ENCODE measurements at places on chromosomes 2 and 18.

DNA sequence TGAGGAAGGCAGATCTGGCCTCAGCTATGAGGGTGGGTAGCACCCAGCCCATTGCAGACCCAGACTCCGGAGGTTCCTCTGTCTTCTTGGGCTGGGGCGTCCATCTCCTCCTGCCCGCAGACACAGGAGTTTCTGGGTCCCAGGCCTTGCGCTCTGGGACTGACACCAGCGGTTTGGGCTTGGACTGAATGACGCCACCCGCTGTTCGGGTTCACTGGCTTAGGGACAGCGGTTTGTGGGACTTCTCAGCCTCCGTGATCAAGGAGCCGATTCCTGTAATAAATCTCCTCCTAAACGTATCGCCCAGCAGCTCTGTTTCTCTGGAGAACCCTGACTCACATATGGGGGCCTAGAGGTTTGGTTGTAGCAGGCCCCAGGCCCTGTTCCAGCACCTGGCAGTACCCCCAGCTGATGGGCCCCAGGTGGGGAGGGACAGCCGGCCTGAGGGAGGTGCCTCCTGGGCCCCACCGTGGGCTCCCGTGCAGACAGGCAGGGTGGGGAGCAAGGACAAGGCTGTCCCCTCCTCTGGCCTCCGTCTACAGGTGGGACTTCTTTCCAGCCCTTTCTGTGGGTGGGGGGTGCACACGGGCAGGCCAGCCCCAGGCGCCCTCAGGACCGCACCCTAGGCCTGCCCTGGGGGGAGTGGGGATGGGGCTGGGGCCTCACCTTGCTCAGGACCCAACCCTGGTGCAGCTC, 4.5 kb upstream of the AQP12A start:
- DNase-seq = no peak

DNA sequence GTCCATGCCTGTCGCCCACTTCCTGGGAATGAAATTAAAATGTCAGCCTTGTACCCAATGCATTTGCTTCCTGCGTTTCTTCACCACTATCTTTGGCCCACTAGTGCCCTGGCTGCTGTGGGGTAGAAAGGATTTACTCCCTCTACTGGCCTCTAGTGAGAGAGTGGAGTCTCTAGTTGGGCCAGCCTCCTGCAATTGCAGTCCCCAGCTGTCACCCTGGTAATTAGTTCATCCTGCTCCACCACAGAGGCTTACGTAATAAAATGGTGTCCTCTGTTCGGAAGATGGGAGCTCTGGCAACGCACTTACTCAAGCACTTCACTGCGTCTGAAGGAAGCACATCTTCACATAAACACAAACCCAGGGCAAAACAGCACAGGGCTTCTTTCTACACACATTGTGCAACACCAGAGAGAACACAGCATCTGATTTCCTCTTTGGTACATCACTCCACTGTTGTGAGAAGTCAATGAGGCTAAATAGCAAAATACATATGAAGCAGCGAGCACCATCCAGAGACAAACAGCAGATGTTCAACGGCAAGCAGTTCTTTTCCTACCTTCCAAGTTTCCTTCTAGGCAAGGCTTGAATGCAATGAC, 274.6 kb downstream of the LRATD1 start:
- no peak for DNase-seq

- DNase-seq = no peak
Observed at GRCh38 chr2:157792335-157793052, 83.6 kb downstream of the ACVR1 start.

DNA sequence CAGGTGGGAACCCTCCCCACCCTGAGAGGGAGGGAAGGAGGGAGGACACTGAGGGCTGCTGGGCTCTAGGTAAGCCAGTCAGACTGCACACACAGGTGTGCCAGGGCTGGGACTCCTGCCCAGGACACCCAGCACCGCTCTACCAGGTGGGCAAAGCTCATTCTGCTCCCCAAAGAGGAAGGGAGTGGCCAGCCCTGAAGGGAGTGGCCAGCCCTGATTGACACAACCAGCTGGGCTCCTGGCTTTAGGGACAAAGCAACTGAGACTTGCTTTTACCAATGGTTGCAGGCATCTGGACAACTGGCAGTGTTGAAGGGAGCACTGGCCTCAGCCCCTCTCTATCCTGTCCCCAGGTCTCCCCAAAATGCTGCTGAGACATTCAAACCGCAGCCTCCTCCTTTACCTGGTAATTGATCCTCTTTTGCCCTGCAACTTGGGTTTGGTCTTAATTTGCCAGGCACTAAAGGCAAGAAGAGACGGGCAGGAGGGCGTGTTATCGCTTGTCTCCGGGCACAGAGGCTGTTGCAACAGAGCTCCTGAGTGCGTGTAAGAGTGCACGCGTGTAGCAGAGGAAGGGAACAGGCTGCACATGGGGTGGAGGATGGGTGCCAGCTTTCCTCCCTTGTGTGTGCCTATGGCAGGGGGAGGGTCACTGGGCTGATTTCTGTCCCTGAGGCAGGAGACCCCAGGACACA, 14.5 kb upstream of the FOSL2 start:
- no peak for DNase-seq

GRCh38 chr2:47300609-47301276, 102.2 kb upstream of the MSH2 start:
- DNase-seq = no peak

DNA sequence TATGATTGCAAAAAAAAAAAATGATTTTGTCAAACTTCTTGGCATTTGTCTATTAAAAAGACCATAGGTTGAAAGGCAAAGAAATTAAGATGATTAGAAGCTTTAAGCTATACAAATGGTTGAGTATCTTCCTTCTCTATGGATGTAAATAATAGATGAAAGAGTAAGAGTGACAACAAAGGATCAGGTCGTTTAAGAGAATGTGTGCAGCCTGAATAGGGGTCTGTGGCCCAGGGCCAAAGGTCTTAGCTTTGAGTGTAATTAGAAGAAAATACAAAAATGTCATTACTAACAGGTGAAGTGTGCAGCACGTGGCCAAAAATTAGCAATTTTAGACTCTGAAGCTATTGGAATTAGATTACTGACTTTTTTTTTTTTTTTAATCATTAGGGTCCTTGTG, 122.4 kb downstream of the GREB1L start:
- no peak for DNase-seq

GRCh38 chr2:23698721-23699579, 228.0 kb downstream of the ATAD2B start:
- DNase-seq = no peak

GRCh38 chr2:233408366-233409285, 54.3 kb downstream of the DGKD start:
- no peak for DNase-seq

- DNase-seq = no peak
Observed at GRCh38 chr2:24024996-24025663, 15.2 kb downstream of the MFSD2B start.

DNA sequence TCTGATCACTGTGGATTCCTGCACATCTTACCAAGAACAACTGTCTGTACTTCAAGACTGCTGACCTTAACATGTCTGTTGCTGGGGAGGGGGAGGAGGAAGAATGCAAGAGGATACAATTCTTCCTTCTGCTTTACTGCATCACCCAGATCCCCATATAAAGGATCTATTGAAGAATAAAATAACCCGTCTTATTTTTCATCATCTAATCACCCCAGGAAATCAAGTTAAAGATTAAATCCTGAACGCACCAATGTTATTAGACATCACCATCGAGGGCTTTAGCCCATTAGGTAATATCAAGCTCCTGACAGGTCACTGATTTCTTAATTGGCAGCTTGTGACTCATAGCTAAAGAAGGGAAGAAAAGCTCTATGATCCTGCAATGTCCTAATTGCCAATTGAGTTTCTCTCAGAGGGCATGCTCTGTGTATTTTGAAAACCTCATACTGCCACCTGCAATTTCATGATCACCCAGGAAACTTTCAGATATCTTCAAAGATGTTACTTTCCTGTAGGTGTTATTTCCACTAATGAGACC, 75.4 kb upstream of the KCNE4 start:
- no peak for DNase-seq

- DNase-seq = no peak
Observed at GRCh38 chr2:165871025-165871424, 77.0 kb upstream of the GALNT3 start.

GRCh38 chr2:180849851-180850250, 130.6 kb upstream of the UBE2E3 start:
- DNase-seq = no peak

DNA sequence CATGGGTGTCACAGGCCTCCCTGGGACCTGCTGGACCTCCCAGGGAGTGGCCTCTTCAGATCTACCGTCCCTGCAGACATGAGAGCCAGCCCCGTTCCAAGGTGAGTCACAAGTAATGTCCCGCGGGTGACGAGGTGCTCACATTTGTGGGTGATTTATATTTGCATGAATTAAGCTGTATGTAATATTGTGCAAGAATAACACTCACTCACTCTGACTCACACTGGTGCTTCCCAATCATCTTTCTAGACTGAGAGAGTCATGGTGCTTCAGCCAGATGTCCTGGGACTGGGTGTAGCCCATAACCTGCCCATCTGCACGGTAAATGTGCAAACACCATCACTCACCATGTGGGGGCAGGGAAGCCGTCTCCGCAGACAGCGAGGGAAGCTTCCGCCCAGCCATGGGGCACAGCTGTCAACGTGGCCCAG, 347.5 kb upstream of the SALL3 start:
- DNase-seq = no peak

- no peak for DNase-seq
Observed at GRCh38 chr2:227219312-227220105, 55.1 kb downstream of the COL4A3 start.

- no peak for DNase-seq
Observed at GRCh38 chr18:79776674-79777073, 21.1 kb upstream of the KCNG2 start.

DNA sequence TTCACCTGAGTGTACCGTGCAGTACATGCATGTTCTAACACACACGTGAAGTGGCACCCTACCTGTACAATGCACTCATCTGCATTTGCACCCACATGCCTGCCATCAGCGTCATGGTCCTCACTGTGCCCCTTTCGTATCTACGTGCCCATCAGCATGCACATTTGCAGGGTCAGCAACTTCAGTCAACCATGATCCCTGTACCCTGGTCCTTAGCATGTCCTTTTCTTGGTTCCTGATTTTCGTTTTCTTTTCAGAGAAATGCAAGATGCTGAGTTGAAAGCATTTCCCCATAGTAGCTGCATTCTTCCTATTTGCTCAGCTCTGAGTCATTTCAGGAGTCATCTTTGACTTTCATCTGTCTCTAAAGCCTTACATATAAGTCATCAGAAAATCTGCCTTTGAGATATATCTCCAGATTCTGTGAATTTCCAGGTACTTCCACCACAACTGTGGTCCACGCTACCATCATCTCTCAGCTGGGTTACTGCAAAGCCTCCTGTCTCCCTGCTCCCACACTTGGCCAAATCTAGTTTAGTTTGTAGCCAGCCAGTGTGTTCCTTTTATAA, 14.7 kb upstream of the PUM2 start:
- no peak for DNase-seq

GRCh38 chr2:133574620-133575019, 6.4 kb upstream of the NCKAP5 start:
- DNase-seq = no peak

DNA sequence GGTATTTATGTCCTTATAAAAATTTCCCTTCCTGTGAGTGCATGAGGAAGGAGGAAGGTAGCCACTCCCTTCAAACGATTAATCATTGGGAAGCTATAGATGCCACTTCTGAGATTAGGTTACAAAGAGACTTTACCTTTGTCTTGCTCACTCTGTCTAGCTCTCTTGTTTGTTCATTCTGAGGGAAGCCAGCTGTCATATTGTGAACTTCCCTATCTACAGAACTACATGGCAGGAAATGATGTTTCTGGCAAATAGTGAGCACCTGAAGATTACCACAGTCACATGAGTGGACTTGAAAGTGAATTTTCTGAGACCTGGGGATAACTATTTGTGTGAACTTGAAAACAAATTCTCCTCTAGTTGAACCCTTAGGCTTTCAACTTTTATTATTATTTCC, 776.8 kb downstream of the CCDC85A start:
- no peak for DNase-seq

- no peak for DNase-seq
Observed at GRCh38 chr18:68992719-68993482, 195.0 kb downstream of the CCDC102B start.

DNA sequence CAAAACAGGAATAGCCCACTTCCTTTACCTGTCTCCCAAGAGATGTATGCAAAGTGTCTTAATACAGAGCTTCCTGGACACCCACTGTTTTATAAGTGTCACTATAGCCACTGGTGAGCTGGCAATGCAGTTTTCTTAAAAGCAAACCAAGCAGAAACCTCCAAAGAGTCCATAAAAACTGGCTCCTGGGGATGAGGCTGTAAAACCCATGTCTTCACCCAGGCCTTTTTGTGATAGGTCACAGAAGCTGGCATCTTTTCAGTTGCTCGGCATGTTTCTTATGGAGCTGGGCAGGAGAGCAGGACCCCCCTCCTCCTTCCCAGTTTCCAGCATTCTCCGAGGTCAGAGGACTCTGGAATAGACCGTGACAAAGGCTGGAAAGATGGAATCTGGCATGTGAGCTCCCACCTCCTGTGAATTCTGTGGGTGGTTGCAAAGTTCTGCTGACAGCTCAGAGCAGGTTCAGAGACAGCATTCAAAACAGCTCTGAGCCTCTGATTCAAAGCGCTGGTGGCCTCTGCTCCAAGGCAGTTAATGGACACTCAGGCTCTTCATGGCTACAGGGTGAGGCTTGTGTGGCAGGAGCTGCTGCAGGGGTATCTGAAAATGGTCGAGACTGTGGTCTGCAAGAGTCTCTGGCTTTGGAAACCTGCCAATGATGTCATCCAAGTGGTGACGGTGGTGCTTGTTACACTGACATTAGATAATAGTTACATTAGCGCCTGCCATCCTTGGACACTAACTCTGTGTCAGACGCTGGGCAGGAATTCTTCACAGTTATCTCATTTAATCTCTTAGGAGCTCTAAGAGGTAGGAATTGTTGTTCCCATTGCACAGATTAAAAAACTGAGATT, 283.4 kb downstream of the CLIP4 start:
- DNase-seq = no peak

GRCh38 chr2:64017811-64018700, 1.2 kb downstream of the VPS54 start:
- no peak for DNase-seq

DNA sequence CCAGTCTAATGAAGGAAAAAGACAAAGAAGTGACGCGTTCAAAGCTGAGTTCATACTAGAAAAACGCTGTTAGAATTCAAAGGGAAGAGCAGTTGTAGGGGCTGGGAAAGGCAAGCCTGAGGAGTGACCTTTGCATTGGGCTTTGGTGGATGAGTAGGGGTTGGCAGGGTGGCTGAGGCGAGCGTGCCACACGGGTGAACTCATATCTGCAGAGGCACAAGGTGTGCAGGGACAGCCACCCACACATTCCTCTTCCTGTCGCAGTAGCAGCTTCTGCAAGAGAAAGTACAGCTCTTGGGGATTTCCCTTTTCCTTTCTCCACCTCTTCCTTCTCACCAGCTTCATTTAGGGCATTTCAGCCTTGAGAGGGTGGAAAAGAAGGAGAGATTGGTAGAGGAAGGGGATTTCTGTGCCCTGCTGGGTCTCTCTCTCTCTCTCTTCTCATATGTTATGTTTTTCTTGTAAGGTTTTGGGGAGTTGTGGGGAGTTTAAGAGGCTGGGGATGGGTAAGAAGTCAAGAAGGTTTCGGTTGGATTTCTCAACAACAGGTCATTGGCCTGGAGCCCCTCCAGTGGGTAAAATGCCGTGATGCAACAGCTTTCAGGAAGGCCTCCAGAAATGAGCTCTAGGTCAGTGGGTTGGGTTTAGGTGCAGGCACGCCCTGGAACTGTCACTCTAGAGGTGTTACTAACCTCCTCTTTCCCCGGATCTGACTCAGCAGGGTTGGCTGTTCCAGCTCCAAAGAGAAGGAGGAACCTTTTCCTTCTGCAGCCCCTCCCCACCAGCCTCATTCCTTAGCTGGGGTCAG, 40.1 kb downstream of the ODC1 start:
- DNase-seq = peak; percentile 38

All from activated CD4-positive, alpha-beta T cell treated with anti-CD3 and anti-CD28 coated beads, Interleukin-2, amount 50 U/mL, for 1 hour (primary cell).